Left cardiac atrium (tissue), 4 donors: ENCODE measurements at places on chromosomes 5 and 9.

DNA sequence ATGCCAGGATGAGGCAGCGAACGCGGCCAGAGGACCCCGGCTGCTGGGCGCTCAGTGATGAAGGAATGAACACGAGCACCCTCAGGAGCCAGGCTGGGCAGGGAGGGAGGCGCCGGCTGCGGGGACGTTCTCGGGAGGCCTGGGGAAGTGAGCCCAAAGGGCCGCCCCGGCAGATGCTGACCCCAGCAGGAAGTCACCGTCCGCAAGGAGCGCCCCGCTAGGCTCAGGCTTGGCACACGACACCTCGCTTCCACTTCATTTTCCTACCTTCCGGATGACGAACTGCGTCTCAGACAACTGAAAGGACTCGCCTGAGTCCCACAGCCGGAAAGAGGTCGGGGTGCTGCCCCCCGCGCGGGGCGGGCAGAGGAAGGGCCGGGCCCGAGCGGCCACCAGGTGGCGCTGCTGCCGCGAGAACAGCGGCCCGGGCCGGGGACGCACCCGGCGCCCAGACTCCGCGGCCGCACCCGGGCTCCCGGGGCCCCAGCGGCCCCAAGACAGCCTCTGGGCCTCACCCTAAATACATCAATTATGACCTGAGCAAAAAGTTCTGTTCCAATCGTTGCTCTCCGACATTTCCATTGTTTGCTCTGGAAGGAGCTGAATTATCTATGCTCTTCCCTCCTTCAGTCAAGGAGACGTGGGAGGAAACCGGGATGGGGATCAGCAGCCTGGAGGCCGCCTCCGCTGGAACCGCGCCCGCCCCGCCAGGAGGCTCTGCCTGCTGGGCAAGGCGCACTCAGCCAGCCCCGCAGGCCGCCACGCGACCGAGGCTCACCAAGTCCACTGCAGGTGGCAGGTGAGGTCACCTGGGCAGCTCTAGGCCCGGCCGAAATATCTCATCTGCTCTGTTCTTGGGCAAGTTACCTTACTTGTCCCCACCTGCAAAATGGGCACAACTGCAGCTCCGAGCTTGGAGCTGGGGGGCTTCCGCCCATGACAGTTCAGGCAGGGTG, 107.0 kb downstream of the ZNF354C start:
- peak; percentile 68 for DNase-seq

DNA sequence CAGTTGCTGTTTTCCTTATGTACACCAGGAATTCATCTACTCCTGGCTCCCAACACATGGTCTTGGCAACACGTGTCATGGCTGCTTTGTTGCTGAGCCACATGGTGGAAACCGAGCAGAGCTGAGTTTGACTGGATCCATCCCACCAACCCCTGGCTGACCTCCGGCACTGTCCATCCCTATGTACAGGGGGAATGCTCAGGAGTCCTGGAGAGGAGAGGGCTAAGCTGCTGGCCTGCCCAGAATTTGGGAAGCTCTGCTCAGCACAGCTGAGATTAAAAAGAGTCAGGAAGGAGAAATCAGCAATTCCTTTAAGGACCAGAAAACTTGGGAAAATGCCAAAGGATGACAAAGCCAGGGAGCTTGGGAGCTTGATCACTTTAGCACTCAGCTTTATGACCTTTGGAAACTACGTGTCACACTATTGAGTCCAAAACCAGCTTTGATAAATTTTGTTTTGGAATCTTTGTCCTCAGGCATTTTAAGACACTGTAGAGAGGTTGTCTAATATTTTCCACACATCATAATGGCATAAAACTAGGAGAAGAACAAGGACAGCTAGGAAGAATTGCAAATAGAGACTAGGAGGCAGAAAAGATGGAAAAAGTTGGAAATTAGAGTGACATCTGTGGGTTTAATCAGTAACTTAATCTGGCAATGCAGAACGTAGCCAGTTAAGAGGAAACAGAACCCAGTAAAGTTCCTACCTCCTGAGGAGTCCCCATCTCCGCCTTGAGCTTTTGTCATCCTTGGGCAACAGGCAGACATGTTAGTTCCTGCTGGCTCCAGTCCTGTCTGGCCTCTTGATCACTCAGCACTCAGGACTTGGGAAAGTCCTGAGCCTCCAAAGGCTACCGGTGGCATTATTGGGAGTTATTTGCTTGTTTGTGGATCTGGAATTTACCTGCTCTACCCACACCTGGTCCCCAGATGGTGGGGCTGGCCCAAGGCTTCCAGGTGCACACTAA, 62.5 kb upstream of the PLPP1 start:
- peak; percentile 55 for DNase-seq

GRCh38 chr5:175410926-175411325, 33.1 kb downstream of the DRD1 start:
- no peak for DNase-seq

GRCh38 chr5:91059409-91059808, 323.7 kb downstream of the ARRDC3 start:
- DNase-seq, result no peak

DNA sequence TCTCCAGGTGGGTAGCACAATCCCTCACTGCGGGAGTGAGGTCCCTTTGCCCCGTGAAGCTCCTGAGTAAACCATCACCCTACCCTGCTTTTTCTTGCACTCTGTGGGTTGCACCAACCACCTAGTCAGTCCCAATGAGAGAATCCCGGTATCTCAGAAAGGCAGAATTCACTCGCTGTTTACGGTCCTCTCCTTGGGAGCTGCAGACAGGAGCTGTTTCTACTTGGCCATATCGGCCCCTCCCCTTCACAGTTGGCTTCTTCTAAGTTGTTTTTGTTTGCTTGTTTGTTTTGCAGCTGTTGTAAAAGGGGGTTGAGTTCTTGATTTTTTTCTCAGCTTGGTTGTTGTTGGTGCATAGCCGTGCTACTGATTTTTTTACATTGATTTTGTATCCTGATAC, 237.0 kb upstream of the RASA1 start:
- no peak for DNase-seq

GRCh38 chr9:94923326-94924089, 197.0 kb downstream of the AOPEP start:
- no peak for DNase-seq
